ENCODE measurements at places on chromosomes 4 and X. TPM values are rescaled to one million over a fixed set of nuclear protein-coding genes. Genes with fewer than 3 reads are reported as not detected.

NUP54 gene
- total RNA-seq, result 14.8 TPM

- no peaks in the 10 kb centered on the region for H3K36me3 ChIP-seq
- H3K4me1 ChIP-seq, result no peaks in the 10 kb centered on the region
- no peak overlapping the region for H3K27ac ChIP-seq
- no peak for DNase-seq
- H3K4me3 ChIP-seq, result no peak overlapping the region
These were observed 13.9 kb downstream of the FHIP1A start for GRCh38 chr4:151422854-151423253.

S100P gene
- 3.6 TPM for total RNA-seq

IBSP gene
- not detected for total RNA-seq

- no peaks in the 10 kb centered on the region for H3K36me3 ChIP-seq
- no peaks in the 10 kb centered on the region for H3K27me3 ChIP-seq
- no peak overlapping the region for H3K27ac ChIP-seq
- H3K4me1 ChIP-seq, result no peaks in the 10 kb centered on the region
- no peak overlapping the region for H3K4me3 ChIP-seq
- DNase-seq, result no peak
These were observed 130.8 kb upstream of the IL1RAPL2 start for GRCh38 chrX:104435249-104435648.

- H3K4me3 ChIP-seq, result no peak overlapping the region
- no peaks in the 10 kb centered on the region for H3K4me1 ChIP-seq
- no peak for DNase-seq
- H3K36me3 ChIP-seq, result no peaks in the 10 kb centered on the region
These were observed 25.5 kb upstream of the MYOZ2 start for GRCh38 chr4:119110121-119110520.

F11 gene
- 94.5 TPM for total RNA-seq

CT45A5 gene
- total RNA-seq, result not detected

DNA sequence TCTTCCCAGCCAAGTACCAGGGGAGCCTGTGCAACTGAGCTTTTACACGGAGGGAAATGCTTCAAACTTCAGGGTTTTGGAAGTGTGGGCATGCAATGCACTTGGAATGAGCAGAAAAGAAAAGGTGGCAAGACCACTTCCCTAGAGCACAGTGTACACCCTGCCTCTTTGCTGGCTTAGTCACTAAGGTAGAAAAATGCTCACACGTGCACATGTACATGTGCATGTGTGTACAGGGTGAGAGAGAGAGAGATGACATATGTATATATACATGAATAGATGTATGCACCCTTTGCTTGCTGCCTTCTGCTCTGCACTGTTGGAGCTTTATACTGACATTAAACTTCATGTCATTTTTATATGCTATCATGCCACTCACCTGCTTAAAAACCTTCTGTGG lies 7.9 kb upstream of the KLF3 start:
- no peaks in the 10 kb centered on the region for H3K4me1 ChIP-seq
- H3K4me3 ChIP-seq, result no peak overlapping the region
- DNase-seq, result no peak
- H3K36me3 ChIP-seq, result no peaks in the 10 kb centered on the region

RHOH gene
- total RNA-seq, result 0.55 TPM

DNA sequence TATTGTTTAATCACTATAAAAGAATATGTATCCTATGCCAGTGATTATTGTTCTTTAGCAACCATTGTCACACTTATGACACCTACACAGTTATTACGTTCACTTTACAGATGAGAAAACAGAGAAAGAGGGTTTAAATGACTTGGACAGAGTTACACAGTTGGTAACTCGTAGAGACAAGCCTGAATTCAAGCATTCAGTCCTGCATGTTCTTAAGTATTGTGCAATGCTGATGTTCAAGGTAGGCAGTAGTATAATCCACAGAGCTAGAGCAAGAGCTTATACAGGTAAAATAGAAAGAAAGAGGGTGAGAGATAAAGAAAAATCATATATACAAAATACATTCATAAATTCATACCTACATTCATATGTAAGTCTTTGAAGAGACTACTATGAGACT lies 249.8 kb upstream of the ANXA10 start:
- no peak overlapping the region for H3K4me3 ChIP-seq
- no peak overlapping the region for H3K27ac ChIP-seq
- H3K4me1 ChIP-seq, result no peaks in the 10 kb centered on the region
- no peaks in the 10 kb centered on the region for H3K36me3 ChIP-seq
- DNase-seq, result no peak

DNA sequence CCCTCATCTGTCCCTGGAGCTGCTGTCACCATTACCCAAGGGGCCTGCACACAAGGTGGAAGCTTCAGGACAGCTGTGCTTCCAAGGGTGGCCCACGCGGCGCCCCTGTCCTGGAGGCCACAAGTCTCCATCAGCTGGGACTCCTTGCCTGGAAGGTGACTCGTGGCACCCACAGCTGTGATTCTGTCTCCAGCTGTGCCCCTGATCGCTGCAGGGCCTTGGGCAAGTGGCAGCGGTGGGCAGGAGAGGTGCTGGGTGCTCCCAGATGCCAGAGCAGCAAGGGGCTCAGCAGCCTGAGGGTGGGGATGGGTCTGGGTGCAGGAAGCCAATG lies 9.0 kb upstream of the DUSP9 start:
- no peak overlapping the region for H3K4me3 ChIP-seq
- H3K27ac ChIP-seq, result no peak overlapping the region
- no peak for DNase-seq
- H3K27me3 ChIP-seq, result no peaks in the 10 kb centered on the region
- no peaks in the 10 kb centered on the region for H3K36me3 ChIP-seq
- H3K4me1 ChIP-seq, result no peaks in the 10 kb centered on the region

DNA sequence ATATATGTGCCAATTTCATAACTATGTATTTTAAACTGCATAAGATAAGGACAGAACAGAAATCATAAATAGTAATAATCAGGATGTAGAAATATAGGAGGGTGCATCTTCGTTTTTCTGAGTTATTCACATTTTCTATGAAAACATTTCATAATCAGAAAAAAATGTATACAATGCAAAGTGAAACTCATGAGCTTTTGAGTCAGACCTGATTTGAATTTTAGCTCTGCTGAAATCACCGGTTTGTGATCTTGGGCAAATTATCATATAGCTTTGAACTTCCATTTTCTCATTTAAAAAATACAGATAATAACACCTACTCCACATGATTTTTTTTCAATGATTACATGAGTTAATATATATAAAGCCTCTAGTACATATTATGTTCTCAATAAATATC lies 106.9 kb downstream of the KDR start:
- no peaks in the 10 kb centered on the region for H3K27me3 ChIP-seq
- no peaks in the 10 kb centered on the region for H3K36me3 ChIP-seq
- H3K4me1 ChIP-seq, result no peaks in the 10 kb centered on the region
- no peak for DNase-seq
- H3K4me3 ChIP-seq, result no peak overlapping the region

MSL3 gene
- 15.7 TPM for total RNA-seq

SPP1 gene
- 7.1 TPM for total RNA-seq

GRCh38 chr4:163317110-163317509 lies 15.3 kb downstream of the NPY1R start:
- DNase-seq, result no peak
- no peak overlapping the region for H3K4me3 ChIP-seq
- H3K4me1 ChIP-seq, result no peaks in the 10 kb centered on the region
- H3K27me3 ChIP-seq, result no peaks in the 10 kb centered on the region

TRO gene
- 0.66 TPM for total RNA-seq

GRCh38 chr4:112130906-112131305 lies 14.3 kb upstream of the FAM241A start:
- H3K4me1 ChIP-seq, result no peaks in the 10 kb centered on the region
- H3K27me3 ChIP-seq, result no peaks in the 10 kb centered on the region
- H3K4me3 ChIP-seq, result no peak overlapping the region
- no peak for DNase-seq
- H3K36me3 ChIP-seq, result no peaks in the 10 kb centered on the region

HELT gene
- not detected for total RNA-seq

DNA sequence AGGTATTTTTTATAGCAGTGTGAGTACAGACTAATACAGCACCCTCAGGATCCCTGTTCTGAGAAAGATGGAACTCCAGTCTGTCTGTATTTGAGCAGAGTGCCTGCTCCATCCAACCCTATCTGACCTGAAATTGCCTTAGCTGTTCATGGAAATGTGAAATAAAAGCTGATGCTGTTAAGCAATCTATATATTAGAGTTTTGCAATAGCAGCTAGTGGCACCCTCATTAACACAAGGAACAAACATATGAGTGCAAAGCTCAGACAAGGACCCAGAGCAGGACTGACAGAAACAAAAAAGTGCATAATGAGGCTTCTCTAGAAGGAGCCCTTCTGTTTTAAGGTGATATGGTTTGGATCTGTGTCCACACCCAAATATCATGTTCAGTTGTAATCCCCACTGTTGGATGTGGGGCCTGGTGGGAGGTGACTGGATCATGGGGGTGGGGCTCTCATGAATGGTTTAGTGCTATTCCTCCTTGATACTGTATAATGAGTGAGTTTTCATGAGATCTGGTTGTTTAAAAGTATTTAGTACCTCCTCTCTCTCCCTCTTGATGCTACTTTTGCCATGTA lies 272.9 kb upstream of the KLF3 start:
- no peaks in the 10 kb centered on the region for H3K36me3 ChIP-seq
- no peak overlapping the region for H3K4me3 ChIP-seq
- DNase-seq, result no peak

CTAG2 gene
- not detected for total RNA-seq

All from right lobe of liver (tissue), 6 donors.